Endothelial cell of umbilical vein (primary cell): ENCODE measurements at places on chromosomes 5 and 9. TPM values are rescaled to one million over a fixed set of nuclear protein-coding genes. Genes with fewer than 3 reads are reported as not detected.

CCL28 gene
- total RNA-seq: 0.95 and 1.8 TPM in 2 replicates

ZNF354C gene
- 4.7 and 5.0 TPM in 2 replicates for total RNA-seq

ADRA1B gene
- total RNA-seq: 0.21 TPM in 1 of 2 replicates, not detected in the other

CCL19 gene
- total RNA-seq: not detected in 2 replicates

CBY3 gene
- total RNA-seq: not detected in 2 replicates
